ENCODE measurements at places on chromosomes 16 and 17. TPM values are rescaled to one million over a fixed set of nuclear protein-coding genes. Genes with fewer than 3 reads are reported as not detected.

ZFP3 gene
- total RNA-seq = 2.4 TPM

CD300A gene
- total RNA-seq = 2.6 TPM

MRPL58 gene
- total RNA-seq = 7.1 TPM

KRTAP4-9 gene
- not detected for total RNA-seq

INCA1 gene
- not detected for total RNA-seq

TPSG1 gene
- not detected for total RNA-seq

GPR142 gene
- not detected for total RNA-seq

CFAP97D1 gene
- total RNA-seq = not detected

TSPAN10 gene
- total RNA-seq = 0.17 TPM

GRCh38 chr17:38815576-38816193 is 9.4 kb downstream of the CWC25 start:
- peak; percentile 46 for DNase-seq
- H3K27me3 ChIP-seq = no peaks in the 10 kb centered on the region
- no peak overlapping the region for H3K27ac ChIP-seq
- peaks cover 6% of the 10 kb centered on the region for H3K4me1 ChIP-seq
- H3K36me3 ChIP-seq = peaks cover 75% of the 10 kb centered on the region

DNA sequence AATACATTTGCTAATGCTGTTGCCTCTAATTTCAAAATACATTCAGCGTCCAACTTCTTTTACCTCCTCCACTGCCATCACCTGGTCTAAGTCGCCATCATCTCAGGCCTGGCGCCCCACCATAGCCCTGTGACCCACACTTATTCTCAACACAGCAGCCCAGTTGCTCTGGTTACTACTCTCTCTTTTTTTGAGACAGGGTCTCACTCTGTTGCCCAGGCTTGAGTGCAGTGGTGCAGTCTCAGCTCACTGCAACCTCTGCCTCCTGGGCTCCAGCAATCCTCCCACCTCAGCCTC is 7.5 kb upstream of the NKD1 start:
- no peaks in the 10 kb centered on the region for H3K27me3 ChIP-seq
- no peak overlapping the region for H3K4me3 ChIP-seq
- H3K4me1 ChIP-seq = no peaks in the 10 kb centered on the region
- H3K27ac ChIP-seq = no peak overlapping the region
- H3K36me3 ChIP-seq = no peaks in the 10 kb centered on the region

DNA sequence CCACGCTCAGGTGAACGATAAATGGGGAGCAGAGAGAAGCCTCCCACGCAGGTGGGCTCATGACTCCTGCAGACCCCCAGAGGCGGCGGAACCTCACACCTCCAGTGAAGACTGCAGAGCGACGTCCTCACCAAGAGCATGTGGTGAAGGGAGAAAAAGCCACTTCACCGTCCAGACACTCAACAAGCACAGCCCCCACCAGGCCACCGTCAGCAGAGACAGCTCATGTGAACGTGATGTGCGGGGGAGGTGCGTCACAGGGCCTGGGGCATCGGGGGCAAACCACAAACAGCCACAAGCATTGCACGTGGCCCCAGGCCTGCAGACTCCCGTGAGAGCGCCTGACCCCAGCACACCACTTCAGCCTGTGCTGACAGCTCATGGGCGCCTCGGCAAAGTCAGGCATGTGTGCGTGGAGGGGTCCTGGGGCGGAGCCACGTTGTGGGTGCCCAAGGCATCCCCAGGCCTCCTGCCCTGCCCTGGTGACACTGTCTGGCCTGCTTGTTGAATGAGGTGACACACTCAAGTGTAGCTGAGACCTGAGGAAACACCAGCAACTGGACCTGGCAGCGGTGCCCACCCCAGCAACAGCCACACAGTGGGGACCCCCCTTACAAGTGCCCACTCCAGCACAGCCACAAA is 19.0 kb downstream of the LMF1 start:
- no peak for DNase-seq
- H3K36me3 ChIP-seq = peaks cover 26% of the 10 kb centered on the region
- peaks cover 3% of the 10 kb centered on the region for H3K4me1 ChIP-seq

DNA sequence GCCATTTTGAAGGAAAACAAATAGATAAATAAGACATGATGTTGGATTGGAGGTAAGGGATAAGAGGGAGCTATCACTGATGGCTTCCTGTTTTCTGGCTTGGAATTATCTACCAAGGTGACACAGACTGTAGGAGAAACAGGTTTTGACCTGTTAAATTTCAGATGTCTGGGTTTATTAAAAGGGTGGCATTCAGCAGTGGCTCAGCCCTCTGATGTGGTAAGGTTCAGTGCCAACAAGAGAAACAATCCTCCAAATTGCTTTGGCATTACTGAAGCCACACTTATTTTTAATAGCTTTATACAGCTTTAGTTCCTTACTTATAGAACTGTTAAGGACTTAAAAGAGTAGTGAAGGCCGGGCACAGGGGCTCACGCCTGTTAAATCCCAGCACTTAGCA is 37.0 kb upstream of the AKAP1 start:
- H3K4me1 ChIP-seq = peaks cover 24% of the 10 kb centered on the region
- H3K36me3 ChIP-seq = no peaks in the 10 kb centered on the region
- peaks cover 45% of the 10 kb centered on the region for H3K27me3 ChIP-seq
- no peak overlapping the region for H3K27ac ChIP-seq
- H3K4me3 ChIP-seq = no peak overlapping the region
- DNase-seq = no peak

DNA sequence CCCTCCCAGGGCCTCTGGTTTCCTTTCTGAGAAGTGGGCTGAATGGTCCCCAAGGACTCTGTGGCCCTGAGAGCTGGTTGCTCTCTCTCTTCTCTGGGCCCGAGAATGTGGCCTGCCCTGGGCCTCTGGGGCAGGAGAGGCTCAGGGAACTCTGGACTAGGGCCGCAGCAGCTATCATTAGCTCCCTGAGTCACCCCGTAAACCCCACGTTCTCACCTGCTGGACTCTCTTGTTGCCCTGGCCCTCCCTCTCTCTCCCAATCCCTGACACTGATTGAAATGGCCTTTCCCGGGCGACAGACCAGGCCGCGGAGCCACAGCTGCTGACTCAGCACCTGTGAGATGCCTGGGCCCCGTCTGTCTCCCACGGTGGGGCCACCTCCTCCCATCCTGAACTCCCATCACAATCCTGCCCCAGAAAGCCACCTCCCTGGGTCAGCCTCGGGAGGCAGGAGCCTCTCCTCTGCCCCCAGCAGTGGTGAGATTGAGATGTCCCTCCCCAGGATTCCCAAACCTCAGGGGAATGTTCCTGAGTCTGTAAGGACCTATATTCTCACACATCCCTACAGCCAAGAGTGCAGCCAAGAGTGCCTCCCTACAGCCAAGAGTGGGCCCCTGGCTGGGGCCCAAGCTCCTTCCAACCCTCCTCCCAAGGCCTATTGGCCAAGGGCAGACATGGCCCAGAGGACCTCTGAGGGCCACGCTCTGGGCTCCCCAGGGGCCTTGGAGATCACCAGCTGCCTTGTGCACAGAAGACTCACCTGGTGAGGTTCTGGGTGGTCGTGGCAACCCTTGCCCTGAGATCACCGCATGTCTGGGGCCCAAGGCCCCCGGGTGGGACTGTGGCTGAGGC is 470 bp downstream of the TRPV3 start:
- H3K4me1 ChIP-seq = peaks cover 19% of the 10 kb centered on the region
- H3K36me3 ChIP-seq = no peaks in the 10 kb centered on the region
- no peaks in the 10 kb centered on the region for H3K27me3 ChIP-seq
- DNase-seq = no peak

- H3K27ac ChIP-seq = no peak overlapping the region
- no peak overlapping the region for H3K4me3 ChIP-seq
- no peaks in the 10 kb centered on the region for H3K27me3 ChIP-seq
- no peaks in the 10 kb centered on the region for H3K36me3 ChIP-seq
- DNase-seq = no peak
These were observed 237.8 kb downstream of the PRKCA start for GRCh38 chr17:66540131-66540781.

DNA sequence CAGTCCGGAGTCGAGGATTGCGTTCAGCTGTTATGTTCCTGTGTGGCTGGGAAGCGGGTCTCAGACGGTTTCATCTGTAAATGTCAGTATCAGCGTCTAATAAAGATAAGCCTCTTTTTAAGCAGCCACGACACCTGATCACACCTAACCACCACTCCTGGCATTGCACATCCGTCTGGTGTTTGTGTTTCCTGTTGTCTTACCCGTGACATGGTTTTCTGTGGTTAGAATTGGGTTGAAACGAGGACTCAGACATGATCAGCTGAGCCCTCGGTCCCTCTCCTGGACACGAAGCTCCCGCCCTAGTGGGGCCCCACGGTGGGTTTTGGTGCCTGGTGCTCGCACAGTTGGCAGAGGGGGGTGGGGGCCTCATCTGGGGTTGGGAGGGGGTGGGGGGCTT is 18.3 kb downstream of the CPNE7 start:
- H3K27ac ChIP-seq = no peak overlapping the region
- H3K4me1 ChIP-seq = peaks cover 25% of the 10 kb centered on the region
- peak overlapping the region; percentile 4 for H3K4me3 ChIP-seq
- H3K36me3 ChIP-seq = no peaks in the 10 kb centered on the region
- no peaks in the 10 kb centered on the region for H3K27me3 ChIP-seq

- peaks cover 3% of the 10 kb centered on the region for H3K27me3 ChIP-seq
- H3K36me3 ChIP-seq = no peaks in the 10 kb centered on the region
- no peak for DNase-seq
- no peak overlapping the region for H3K4me3 ChIP-seq
These were observed 175.2 kb upstream of the SALL1 start for GRCh38 chr16:51326131-51326856.

- peaks cover 3% of the 10 kb centered on the region for H3K27me3 ChIP-seq
- DNase-seq = no peak
- no peak overlapping the region for H3K4me3 ChIP-seq
- H3K27ac ChIP-seq = no peak overlapping the region
These were observed 47.9 kb upstream of the MAP3K14 start for GRCh38 chr17:45364531-45365390.

GRCh38 chr16:78843978-78844377 is 744.5 kb downstream of the WWOX start:
- no peak overlapping the region for H3K27ac ChIP-seq
- no peaks in the 10 kb centered on the region for H3K36me3 ChIP-seq
- no peak for DNase-seq
- no peaks in the 10 kb centered on the region for H3K27me3 ChIP-seq
- no peak overlapping the region for H3K4me3 ChIP-seq

- H3K36me3 ChIP-seq = peaks cover 69% of the 10 kb centered on the region
- no peak overlapping the region for H3K4me3 ChIP-seq
- no peaks in the 10 kb centered on the region for H3K4me1 ChIP-seq
- DNase-seq = no peak
- H3K27me3 ChIP-seq = no peaks in the 10 kb centered on the region
- no peak overlapping the region for H3K27ac ChIP-seq
These were observed 30.2 kb downstream of the OGFOD1 start for GRCh38 chr16:56481468-56482122.

DNA sequence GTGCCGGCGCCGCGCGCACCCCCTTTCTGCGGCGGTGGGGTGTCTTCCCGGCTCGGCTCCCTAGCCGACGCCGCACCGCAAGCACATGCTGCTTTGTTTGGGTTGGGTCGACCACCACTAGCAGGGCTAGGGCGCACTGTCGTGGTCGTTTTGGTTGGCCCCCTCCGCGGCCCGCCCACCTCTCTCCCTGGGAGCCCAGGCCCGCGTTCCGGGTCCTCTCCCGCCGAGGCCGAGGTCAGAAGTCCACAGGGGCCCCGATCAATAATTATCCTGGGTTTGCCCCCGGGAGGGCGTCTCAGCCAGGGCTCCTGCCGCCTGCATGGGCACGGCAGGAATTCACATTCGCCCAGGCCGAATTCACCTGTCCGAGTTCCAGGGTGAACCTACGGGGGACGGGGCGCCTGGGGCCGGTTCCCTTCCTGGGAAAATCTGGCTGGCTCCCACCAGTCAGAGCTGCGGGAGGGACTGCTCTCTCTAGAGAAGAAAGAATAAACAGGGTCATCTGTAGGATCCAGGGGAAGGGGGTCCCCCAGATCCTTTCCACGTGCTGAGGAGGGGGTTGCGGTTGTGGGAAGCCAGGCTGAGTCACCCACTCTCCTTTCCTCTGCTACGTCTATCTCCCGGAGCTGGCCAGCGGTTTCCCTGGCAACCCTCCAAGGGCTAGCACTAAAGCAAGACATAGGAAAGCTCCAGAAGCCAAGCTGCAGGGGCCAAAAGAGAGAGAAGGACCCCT is 584 bp upstream of the STAT5B start:
- peak overlapping the region; percentile 58 for H3K27ac ChIP-seq
- no peaks in the 10 kb centered on the region for H3K36me3 ChIP-seq
- DNase-seq = peak; percentile 21
- peak overlapping the region; percentile 75 for H3K4me3 ChIP-seq

- no peak overlapping the region for H3K4me3 ChIP-seq
- H3K27me3 ChIP-seq = peaks cover 11% of the 10 kb centered on the region
- DNase-seq = no peak
- no peaks in the 10 kb centered on the region for H3K4me1 ChIP-seq
- H3K36me3 ChIP-seq = no peaks in the 10 kb centered on the region
These were observed 33.1 kb upstream of the COL1A1 start for GRCh38 chr17:50234581-50234980.
